ENCODE measurements at places on chromosomes 1 and 21.

- DNase-seq = no peak
These were observed 11.2 kb downstream of the CREG1 start for GRCh38 chr1:167542109-167543032.

GRCh38 chr1:31640964-31641363 is 3.7 kb downstream of the PEF1 start:
- DNase-seq = no peak

DNA sequence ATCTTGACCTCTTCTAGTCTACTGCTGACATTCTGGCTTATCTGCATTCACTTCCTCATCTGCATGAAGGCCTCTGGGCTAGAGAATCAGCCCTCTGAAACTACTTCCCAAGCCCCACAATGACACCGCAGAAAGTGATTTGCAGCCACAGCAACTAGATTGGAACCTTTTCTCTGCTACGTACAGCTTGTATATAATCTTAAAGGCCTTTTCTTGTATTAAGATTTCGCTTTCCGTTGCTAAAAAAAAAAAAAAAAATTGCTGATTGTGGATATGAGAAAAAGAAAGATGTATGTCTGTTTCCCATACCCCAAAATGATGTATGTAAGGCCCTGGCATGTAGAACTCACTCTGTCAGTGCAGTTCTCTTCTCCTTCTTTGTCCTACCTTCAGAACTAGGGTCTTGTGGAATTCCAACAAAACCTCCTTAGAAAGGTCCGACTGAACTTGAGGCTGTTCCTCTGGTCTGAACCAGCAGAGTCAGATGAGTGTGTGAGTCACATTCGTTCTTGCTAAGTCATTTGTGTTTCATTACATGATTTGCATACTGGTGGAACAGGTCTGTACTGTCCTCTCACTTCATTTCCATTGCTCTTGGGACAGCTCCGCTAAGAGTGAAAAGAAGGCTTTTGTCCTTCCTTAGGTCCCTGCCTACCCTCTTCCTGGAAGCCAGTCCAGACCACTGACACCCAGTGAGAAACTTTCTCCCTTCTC is 62.7 kb downstream of the PLPP3 start:
- DNase-seq = no peak

GRCh38 chr21:31556662-31557061 is 102.8 kb upstream of the SOD1 start:
- no peak for DNase-seq

- no peak for DNase-seq
These were observed 61.3 kb downstream of the ASB17 start for GRCh38 chr1:75870951-75871350.

GRCh38 chr1:187549540-187549939 is 720.8 kb downstream of the PLA2G4A start:
- DNase-seq = no peak

DNA sequence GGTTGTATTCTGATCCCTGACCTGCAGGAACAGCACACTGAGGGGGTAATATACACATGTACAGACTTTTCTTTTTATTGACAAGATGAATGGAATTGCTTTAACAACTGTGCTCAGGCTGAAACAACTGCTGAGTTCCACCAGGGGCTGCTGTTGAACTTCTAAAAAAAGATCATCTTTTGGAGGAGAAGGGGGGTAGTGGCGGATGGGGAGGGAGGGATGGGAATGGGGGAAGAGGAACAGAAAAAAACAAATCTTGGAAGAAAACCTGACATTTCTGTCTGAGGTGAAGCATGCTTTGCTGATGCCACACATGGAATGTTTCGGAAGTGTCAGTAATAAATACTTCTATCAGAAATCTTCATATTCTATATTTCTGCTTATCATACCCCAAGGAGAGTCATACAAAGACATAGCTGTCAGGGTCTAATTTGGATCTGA is 75.0 kb downstream of the RWDD3 start:
- no peak for DNase-seq

DNA sequence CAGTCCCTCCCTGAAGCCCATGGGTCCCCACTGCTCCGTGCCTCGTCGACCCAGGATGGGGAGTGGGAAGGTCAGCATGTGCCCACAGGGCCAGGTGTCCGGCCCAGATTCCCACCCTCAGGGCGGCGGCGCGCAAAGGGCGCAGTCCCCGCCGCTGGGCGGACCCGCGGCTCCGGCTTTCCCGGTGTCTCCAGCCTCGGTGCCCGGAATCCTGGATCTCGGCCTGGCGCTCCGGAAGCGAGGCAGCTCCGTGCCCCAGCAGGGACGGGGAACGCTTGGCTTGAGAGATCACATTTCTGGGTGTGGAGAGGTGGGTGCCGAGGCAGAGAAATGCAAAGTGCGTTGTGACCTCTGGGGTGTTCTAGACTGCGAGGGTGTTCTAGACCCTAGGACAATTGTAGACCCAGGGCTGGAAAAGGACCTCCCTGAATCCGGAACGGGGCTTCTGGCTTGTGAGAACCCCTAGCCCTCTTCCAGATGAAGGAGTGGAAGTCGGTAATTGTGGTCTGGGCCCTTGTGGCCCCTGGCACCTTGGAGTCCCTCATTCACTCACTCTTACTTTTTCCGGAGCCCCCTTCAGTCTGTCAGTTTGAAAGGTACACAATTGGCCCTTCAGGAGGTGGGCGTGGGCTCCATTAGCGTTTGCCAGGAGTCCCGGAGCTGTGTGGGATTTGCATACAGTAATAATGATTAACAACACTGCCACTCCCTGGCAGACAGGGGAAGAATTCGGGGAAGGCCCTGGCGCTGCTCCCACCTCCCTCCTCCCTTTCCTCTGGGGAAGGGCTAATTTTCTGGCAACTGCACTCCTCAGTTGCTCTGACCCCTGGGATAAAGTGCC is 1.6 kb upstream of the KCND3 start:
- DNase-seq = no peak

DNA sequence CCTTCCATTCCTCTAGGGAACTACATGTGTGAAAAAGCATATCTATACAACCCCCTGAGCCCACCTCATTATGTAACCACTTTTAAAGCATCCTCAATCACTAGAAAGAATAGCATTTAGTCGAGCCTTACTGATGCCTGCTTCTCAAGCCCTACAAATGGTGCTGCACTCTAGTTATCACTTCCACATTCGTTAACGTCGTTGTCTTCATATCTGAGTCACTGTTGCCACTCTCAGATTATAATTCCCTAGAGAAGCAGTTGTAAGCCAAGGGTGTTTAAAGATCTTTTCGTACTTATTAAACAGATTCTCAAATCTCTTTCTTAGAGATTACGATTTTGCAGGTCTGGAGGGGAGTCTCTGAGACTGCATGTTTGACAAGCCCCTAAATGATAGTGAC is 16.5 kb downstream of the ATP1B1 start:
- DNase-seq = no peak

GRCh38 chr1:242802973-242803372 is 278.5 kb upstream of the PLD5 start:
- DNase-seq = no peak

DNA sequence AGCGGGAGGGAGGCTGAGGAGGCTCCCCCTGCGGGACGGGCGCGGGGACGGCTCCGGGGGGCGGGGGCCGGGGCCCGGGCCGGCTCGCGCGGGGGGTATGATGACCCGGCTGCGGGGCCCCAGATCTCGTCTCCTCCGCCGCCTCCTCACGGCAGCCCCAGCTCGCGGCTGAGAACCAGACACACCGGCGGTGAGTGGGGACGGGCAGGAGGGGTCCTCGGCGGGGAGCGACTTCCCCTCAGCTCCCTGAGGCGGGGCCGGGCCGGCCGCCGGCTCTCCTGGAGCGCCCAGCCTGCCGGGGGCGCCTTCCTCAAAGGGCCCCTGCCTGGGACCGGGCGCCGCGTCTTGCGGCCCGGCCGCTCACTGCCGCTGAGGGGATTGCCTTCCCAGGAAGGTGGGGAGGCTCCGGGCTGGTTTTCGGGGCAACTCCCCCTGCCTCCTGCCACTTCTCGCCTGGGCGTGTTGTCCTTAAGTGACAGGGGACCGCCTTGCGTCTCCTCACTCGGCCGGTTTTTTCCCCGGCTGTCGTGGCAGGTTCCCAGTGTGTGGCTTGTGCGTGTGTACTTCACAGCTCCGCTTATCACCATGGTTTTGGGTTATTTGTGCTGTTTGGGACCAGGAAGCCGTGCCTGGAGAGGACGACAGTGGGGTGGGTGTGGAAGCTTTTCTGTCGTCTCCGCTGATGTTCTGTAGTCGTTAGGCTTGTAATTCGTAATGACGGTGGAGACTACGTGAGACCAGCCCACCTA is 800 bp downstream of the HIPK1 start:
- DNase-seq = peak; percentile 89

- no peak for DNase-seq
These were observed 1.2 kb downstream of the TNFRSF8 start for GRCh38 chr1:12064073-12064969.

- DNase-seq = no peak
These were observed 222.8 kb upstream of the ZRANB2 start for GRCh38 chr1:71303617-71304041.

GRCh38 chr1:117689997-117690625 is 84.3 kb downstream of the TENT5C start:
- no peak for DNase-seq

- DNase-seq = no peak
These were observed 21.5 kb downstream of the PDPN start for GRCh38 chr1:13605159-13605558.

- no peak for DNase-seq
These were observed 32.4 kb downstream of the KCTD3 start for GRCh38 chr1:215599418-215600074.

DNA sequence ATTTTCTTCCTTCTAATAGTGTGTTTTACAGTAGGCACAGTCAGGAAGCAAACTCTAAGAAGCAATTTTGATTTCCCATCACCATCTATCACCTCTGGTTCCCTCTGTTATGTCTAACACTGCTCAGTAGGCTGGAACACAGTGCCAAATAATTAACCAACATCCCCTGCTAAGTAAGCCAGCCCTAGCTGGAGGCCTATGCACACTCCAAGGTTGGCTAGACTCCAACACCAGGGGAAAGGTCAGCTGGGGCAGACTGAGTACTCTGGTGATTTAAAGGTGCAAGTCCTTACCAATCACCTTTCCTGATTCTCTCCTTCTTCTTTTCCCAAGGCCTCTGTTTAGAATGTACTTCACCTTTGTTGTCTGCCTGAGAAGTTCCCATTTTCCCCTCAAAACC is 46.5 kb upstream of the BEND5 start:
- no peak for DNase-seq

GRCh38 chr1:205373022-205373797 is 16.5 kb upstream of the KLHDC8A start:
- no peak for DNase-seq

GRCh38 chr1:20873311-20873710 is 86.2 kb upstream of the HP1BP3 start:
- DNase-seq = no peak

GRCh38 chr1:67143966-67144365 is 9.2 kb upstream of the C1orf141 start:
- no peak for DNase-seq

- DNase-seq = no peak
These were observed 17.9 kb upstream of the RAP1GAP start for GRCh38 chr1:21687081-21687529.

- DNase-seq = no peak
These were observed 19.3 kb downstream of the PHGDH start for GRCh38 chr1:119731060-119731459.

- no peak for DNase-seq
These were observed 12.4 kb downstream of the CDA start for GRCh38 chr1:20601129-20601825.

GRCh38 chr1:156582388-156583017 is 3.0 kb downstream of the TTC24 start:
- DNase-seq = no peak

DNA sequence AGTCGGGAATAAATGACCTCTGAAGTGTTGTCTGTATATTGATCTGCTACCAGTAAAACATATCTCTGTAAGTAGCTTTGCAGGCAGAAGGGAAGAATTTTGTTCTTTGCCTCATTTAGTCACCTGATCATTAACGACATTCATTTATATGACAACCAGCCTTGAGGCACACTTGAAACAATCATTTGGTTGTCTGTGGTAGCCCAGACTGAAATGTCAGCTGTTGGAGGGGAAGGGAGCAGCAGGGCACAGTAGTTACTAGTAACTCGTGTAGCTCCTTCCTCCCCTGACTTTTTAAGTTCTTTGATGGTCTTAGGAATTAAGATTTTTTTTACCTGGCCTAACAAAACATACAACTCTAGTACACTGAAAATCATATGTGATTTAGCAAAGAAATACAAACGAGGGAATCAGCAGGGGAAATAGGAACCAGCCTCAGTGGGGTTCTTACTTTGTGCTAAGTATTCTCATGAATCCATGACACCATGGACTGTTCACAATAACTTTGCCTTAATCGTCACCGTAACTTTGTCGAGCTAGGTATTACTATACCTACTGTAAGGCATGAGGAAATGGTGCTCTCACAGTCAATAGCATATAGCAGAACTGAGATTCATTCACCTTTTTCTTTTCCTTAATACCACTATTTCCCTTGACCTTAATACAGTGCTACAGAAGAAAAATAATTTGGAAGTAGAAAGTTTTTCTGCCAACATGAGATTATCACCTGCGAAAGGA is 6.4 kb downstream of the IL12RB2 start:
- DNase-seq = no peak

DNA sequence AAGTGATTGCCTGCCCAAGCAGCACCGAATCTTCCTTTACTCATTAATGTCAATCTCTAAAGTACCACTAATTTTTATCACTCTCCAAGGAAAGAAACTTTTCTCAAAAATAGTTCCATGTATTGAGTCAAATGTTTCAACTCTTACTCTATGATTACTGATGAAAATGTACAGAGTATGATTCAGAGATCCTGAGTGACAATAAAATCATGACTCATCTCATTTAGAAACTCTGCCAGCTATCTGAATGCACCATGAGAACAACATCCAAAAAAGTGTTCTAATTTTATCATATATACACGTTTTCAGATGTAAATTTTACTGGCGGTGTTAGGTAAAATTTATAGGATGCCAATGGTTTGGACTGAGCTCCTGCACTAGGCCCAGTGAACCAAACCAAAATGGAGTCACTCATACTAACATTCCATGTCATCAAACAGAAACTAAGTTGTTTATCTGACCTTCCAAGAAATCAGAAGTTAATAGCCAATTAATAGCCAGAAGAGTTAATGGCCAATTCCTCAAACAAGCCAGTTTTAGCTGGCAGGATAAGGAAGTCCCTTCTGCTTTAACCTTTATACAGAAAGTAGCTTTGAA is 22.6 kb downstream of the PLPPR5 start:
- DNase-seq = no peak

DNA sequence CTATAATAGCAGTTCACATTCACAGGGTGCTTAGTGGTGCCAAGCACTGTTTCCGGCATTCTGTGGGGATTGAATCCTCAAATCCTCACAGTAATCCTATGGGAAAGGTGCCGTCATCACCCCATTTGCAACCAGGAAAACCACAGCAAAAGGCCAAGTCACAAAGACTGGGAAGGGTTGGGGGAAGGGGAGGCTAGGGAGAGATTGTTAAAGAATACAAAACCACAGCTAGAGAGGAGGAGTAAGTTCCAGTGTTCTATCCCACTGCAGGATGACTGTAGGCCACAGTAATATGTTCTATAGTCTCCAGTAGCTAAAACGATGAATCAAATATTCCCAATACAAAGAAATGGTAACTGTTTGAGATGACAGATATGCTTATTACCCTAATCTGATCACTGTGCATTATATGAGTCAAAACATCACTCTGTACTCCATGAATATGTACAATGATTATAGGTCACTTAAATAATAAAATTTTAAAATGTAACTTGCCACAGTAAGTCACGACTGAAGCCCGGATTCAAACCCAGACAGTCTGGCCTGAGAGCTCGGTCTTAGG is 256.8 kb downstream of the TOMM20 start:
- no peak for DNase-seq

- no peak for DNase-seq
These were observed 66.4 kb downstream of the RGS13 start for GRCh38 chr1:192702212-192702902.

GRCh38 chr1:45047032-45047431 is 35.0 kb downstream of the UROD start:
- no peak for DNase-seq
